ENCODE measurements at places on chromosomes 2 and 18. TPM values are rescaled to one million over a fixed set of nuclear protein-coding genes. Genes with fewer than 3 reads are reported as not detected.

DNA sequence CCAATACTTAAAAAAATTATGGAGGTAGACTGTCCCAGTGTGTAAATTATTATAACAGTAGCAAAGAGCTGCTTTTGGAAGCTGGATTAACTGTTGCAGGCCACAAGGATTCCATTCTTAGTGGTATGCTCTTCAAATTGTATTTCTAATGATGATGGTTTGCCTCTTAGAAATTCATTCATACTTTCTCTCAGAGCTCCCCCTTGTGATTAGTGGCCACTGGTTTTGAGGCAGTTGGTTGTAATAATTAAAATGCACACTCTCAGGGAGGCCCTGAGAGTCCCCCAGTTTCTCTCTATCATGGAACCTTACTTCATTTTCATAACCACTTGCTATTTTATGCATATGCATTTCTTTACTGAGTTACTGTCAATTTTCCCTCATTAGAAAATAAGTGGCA, 122.5 kb downstream of the PLA2R1 start:
- no peak for DNase-seq

- DNase-seq: no peak
Measured at GRCh38 chr18:50133526-50133925, 61.4 kb downstream of the MYO5B start.

DNA sequence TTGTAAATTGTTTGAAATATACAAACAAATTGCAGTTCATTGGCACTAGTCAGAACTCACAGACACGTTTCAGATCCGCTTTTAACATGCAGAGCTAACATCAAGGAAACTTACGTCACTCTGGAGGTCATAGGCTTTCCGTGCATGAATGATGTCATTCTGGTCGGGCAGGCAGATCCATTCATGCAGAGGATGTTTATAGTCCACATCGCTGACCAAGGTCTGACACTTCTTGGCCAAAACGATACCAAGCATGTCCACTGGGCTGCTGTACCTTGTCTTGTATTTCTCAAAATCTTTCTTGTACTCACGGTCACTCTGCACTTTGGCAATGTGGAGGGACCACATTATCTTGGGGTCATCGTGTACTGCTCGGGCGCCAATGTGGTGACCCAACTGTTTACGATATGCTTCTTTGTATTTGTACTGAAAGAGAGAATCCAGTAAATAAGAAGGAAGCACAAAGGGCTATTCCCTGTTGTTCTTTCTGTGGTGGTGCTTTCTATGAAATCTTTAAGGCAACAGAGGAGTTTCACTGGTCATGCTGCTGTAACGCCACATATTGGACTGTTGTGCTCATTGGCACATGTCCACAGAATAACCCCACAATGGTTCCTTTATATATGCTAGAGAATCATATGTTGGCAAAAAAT, 114.8 kb downstream of the NEB start:
- DNase-seq: no peak

GRCh38 chr2:46857871-46858701, 57.5 kb downstream of the MCFD2 start:
- DNase-seq: no peak

DNA sequence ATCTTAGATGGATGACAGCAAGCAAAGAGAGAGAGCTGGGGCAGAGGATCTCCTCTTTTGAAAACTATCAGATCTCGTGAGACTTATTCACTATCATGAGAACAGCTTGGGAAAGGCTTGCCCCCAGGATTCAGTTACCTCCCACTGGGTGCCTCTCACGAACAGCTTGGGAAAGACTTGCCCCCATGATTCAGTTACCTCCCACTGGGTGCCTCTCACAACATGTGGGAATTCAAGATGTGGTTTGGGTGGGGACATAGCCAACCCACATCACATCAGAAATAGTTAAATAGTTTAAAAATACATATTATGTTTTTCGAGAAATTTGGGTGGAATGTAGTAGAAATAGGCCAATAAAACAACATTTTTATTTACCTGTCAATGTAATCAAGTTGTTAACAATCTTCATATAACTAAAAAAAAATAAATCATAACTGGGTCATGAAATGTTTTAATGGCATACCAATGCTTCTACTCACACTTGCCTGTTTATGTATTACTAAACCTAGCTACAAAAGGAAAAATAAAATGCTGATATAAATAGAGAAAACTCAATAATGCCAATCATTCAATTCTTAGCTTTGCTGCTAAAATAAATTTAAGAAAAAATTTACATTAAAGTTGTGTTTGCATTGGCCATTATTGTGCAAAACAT, 608.9 kb downstream of the SUCLG1 start:
- DNase-seq: no peak

Gene LIPG
- total RNA-seq: 9.1 TPM

Gene PAX8
- 0.87 TPM for total RNA-seq
